ENCODE measurements at places on chromosomes 13 and 19.

- DNase-seq = no peak
These were observed 556 bp downstream of the CACTIN start for GRCh38 chr19:3625996-3626472.

GRCh38 chr19:30802424-30803013 lies 430.3 kb downstream of the ZNF536 start:
- DNase-seq = no peak

DNA sequence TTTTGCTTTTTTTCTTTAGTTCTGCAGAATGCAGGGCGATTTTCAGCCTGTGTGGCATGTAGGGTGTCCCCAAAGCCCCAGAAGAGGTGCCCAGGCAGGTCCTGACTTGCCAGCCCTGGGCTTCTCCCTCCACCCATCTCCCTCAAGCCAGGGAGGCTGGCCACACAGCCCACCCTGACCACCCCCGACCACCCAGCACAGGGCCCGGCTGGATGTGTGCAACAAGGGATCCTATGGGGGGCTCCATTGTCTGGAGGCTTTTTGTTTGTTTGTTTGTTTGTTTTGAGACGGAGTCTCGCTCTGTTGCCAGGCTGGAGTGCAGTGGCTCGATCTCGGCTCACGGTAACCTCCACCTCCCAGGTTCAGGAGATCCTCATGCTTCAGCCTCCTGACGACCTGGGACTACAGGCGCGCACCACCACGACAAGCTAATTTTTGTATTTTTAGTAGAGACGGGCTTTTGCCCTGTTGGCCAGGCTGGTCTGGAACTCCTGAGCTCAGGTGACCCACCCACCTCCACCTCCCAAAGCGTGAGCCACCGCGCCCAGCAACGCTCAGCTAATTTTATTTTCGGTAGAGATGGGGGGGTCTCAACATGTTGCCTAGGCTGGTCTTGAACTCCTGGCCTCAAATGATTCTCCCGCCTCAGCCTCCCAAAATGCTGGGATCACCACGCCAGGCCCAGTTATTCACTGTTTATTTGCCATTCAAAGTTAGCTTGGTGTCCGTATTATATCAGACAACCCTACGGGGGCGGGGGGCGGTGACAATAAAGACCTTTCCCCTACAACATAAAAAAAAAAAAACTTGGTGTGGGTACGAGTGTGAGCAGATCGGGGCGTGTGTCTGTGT lies 7.8 kb upstream of the MKNK2 start:
- DNase-seq = no peak

DNA sequence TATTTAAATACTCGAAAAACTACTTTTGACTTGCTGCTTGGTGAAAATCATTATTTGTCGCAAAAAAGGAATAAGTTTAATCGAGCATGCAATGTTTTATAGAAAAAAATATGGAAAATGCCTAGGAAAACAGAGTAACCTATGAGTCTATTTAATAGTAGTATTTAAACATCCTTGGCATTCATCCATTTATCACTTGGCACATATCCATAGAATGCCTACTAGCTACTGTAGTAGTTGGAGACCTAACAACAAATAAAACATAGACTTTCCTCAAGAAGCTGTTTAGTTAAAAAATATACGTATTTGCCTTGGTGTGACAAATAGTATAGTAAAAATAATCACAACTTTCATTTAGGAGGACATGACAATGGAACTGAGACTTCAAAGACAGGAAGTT lies 302.1 kb downstream of the DIAPH3 start:
- DNase-seq = no peak

GRCh38 chr13:79658333-79658975 lies 177.5 kb downstream of the NDFIP2 start:
- DNase-seq = no peak
